ENCODE measurements at places on chromosomes 3 and 15. TPM values are rescaled to one million over a fixed set of nuclear protein-coding genes. Genes with fewer than 3 reads are reported as not detected.

CCR8 gene
- total RNA-seq = not detected

SNRPN gene
- 139 TPM for total RNA-seq

SLC49A4 gene
- total RNA-seq = 20.6 TPM

SLC9A9 gene
- total RNA-seq = 74.0 TPM

CKMT1A gene
- total RNA-seq = not detected

ECE2 gene
- not detected for total RNA-seq

MYD88 gene
- total RNA-seq = 10.3 TPM

- H3K4me3 ChIP-seq = no peak overlapping the region
- peaks cover 34% of the 10 kb centered on the region for H3K4me1 ChIP-seq
- H3K27ac ChIP-seq = peak overlapping the region; percentile 28
Observed at GRCh38 chr15:33094336-33094735, 100.2 kb downstream of the FMN1 start.

- no peak overlapping the region for H3K4me3 ChIP-seq
- no peak overlapping the region for H3K27ac ChIP-seq
- DNase-seq = peak; percentile 25
- H3K27me3 ChIP-seq = peaks cover 5% of the 10 kb centered on the region
Observed at GRCh38 chr3:141104151-141104821, 53.1 kb downstream of the SPSB4 start.

DNA sequence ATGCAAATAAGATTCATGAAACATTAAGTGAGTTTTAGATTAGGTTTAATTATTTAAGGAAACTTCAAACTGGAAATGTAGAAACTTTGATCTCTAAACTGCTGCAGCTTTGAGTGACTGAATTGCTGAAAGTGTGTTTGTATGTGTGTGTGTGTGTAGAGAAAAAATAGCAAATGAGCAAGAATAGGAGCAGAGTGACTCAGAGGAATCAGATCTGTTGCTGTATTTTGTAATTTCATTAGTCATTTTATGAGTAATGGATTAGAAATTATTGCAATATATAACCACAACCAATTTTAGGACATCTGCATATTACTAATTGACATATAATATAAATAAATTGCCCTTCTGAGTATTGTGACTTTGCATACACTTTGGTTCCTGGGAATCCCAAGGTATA is 52.8 kb upstream of the SLC9A9 start:
- DNase-seq = peak; percentile 94
- no peaks in the 10 kb centered on the region for H3K36me3 ChIP-seq
- no peak overlapping the region for H3K4me3 ChIP-seq
- H3K27me3 ChIP-seq = no peaks in the 10 kb centered on the region

DNA sequence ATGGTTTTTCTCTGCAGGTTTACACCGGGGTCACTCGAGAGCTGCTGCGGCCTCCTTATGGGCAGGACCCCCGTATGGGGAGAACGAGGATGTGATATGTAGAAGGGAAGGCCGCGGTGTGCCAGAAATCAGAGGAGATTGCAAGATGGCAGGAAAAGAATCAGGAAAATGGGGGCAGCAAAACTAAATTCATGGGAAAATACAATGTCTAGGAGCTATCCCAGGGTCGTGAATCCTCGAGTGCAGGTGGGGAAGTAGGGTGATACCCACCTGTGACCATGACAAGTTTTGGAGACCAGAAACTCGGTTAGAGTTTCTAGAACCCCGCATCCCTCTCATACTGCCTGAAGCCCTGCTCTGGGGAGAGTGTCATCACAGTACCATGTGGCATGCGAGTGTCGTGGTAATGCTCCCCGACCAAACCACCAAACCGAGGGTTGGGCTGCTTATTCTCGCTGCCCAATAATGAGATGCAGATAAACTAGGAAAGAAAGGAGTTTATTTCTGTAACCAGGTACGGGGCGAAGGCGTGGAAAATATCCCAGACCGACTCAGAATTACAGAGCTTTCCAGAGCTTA is 781 bp downstream of the TRNT1 start:
- peak overlapping the region; percentile 74 for H3K4me3 ChIP-seq
- H3K27ac ChIP-seq = peak overlapping the region; percentile 99
- H3K4me1 ChIP-seq = peaks cover 2% of the 10 kb centered on the region
- no peak for DNase-seq

DNA sequence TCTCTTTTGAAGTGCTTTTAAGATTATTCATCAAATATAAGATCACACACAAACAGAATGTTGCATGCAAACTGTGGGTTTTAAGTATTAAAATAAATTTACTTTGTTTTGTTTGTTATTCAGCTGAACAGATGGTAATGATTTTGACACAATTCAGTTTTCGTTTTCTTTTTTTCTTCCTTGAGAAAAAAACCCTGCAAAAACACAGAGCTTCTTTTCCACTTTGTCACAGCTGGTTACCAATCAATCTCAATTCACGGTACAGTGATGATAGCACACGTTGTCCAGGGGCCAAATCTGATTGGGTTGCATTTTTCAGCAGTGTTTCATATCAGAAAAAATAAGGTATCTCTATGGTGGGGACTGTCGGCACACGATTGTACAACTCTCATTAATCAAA is 473.6 kb downstream of the ROBO2 start:
- DNase-seq = no peak
- H3K27ac ChIP-seq = no peak overlapping the region
- H3K27me3 ChIP-seq = no peaks in the 10 kb centered on the region
- H3K4me1 ChIP-seq = no peaks in the 10 kb centered on the region

DNA sequence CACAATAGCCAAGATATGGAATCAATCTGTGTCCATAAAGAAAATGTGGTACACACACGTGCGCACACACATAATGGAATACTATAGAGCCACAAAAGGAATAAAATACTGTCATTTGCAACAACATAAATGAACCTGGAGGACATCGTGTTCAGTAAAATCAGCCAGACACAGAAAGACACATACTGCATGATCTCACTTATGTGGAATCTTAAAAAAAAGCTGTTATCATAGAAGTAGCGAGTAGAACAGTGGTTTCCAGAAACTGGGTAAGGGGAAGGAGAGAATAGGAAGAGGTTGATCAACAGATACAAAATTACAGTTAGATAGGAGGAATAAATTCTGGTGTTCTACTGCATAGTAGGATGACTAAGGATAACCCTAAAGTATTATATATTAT is 11.1 kb downstream of the ATOSA start:
- no peaks in the 10 kb centered on the region for H3K4me1 ChIP-seq
- H3K36me3 ChIP-seq = peaks cover 1% of the 10 kb centered on the region
- H3K4me3 ChIP-seq = no peak overlapping the region
- no peak overlapping the region for H3K27ac ChIP-seq

DNA sequence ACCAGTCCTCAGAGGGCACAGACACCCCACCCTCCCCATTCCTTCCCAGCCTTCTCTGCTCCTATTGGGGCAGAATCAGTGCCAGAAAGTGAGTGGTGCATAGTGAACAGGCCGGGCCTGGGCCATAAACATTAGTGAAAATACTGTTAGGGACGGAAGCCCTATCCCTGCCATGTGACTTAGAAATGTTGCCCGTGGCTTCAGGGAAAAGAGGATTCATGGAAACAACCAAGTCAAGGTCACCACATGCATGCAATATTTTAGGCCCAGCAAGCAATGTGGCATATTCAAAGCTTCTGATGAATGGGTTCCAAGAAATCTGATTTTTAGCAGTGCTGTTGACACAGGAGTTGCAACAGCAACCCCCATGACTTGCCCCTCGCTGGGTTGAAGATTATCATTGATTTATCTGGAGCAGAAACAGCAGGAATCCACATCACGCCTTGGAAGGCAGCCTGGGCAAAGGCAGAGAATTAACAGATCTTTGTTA is 52.3 kb downstream of the CCNL1 start:
- H3K36me3 ChIP-seq = no peaks in the 10 kb centered on the region
- H3K4me1 ChIP-seq = no peaks in the 10 kb centered on the region
- H3K4me3 ChIP-seq = no peak overlapping the region

GRCh38 chr3:53489787-53490458 is 4.5 kb upstream of the CACNA1D start:
- no peak overlapping the region for H3K4me3 ChIP-seq
- H3K27ac ChIP-seq = no peak overlapping the region
- no peak for DNase-seq

- DNase-seq = peak; percentile 14
- H3K27me3 ChIP-seq = no peaks in the 10 kb centered on the region
- H3K4me1 ChIP-seq = no peaks in the 10 kb centered on the region
- peaks cover 11% of the 10 kb centered on the region for H3K36me3 ChIP-seq
- H3K27ac ChIP-seq = no peak overlapping the region
Observed at GRCh38 chr3:15223685-15224572, 17.9 kb downstream of the CAPN7 start.

DNA sequence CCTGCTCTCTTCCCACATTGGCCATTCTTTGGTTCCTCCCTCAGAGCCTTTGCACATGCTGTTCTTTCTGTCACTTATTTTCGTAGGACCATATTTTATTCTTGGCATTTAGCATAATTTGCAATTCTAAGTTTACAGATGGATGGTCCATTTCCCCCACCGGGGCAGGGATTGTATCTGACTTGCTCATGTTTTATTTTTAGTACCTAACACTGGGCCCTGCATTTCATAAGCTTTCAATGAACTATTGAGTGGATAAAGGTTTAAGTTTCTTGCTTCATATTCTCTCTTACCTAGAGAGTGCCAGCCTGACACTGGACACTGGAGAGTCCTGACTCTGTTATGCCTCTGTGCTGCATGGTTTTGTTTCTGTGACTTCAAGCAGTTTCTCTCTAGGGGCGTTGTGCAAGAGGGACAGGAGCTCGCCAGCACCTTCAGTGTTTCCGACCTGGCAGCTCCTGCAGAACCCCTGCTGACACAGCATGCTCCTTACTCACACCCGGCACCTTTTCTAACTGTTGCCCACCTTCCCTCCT is 87.4 kb downstream of the FLNB start:
- no peak for DNase-seq
- H3K4me1 ChIP-seq = no peaks in the 10 kb centered on the region
- H3K27me3 ChIP-seq = no peaks in the 10 kb centered on the region

- no peaks in the 10 kb centered on the region for H3K36me3 ChIP-seq
- H3K4me3 ChIP-seq = no peak overlapping the region
- DNase-seq = peak; percentile 80
- H3K27me3 ChIP-seq = peaks cover 8% of the 10 kb centered on the region
- no peak overlapping the region for H3K27ac ChIP-seq
Observed at GRCh38 chr15:31254431-31255175, 72.0 kb upstream of the KLF13 start.

GRCh38 chr3:94294806-94295205 is 231.9 kb downstream of the NSUN3 start:
- no peaks in the 10 kb centered on the region for H3K36me3 ChIP-seq
- no peak overlapping the region for H3K27ac ChIP-seq
- no peaks in the 10 kb centered on the region for H3K4me1 ChIP-seq
- no peak for DNase-seq
- no peaks in the 10 kb centered on the region for H3K27me3 ChIP-seq

- no peaks in the 10 kb centered on the region for H3K4me1 ChIP-seq
- no peaks in the 10 kb centered on the region for H3K27me3 ChIP-seq
- no peaks in the 10 kb centered on the region for H3K36me3 ChIP-seq
- no peak overlapping the region for H3K4me3 ChIP-seq
Observed at GRCh38 chr3:155312781-155313180, 19.3 kb upstream of the STRIT1 start.

DNA sequence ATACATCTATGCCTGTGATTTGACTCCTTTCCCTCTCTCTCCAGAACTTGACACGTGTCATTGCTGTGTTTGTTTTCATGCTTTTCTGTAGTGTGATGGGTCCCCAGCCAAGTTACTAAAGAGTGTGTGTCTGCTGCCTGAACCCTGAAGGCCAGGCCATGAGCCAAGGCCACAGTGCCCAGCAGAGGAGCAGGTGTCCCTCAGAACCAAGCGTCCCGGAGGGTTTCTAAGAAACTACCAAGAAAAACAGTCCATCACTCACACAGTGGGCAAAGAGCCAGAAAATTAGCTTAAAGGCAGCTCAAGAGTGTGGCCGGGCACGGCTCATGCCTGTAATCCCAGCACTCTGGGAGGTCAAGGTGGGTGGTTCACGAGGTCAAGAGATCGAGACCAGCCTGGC is 35.2 kb downstream of the FBXO45 start:
- DNase-seq = no peak
- H3K27ac ChIP-seq = no peak overlapping the region
- no peaks in the 10 kb centered on the region for H3K36me3 ChIP-seq

DNA sequence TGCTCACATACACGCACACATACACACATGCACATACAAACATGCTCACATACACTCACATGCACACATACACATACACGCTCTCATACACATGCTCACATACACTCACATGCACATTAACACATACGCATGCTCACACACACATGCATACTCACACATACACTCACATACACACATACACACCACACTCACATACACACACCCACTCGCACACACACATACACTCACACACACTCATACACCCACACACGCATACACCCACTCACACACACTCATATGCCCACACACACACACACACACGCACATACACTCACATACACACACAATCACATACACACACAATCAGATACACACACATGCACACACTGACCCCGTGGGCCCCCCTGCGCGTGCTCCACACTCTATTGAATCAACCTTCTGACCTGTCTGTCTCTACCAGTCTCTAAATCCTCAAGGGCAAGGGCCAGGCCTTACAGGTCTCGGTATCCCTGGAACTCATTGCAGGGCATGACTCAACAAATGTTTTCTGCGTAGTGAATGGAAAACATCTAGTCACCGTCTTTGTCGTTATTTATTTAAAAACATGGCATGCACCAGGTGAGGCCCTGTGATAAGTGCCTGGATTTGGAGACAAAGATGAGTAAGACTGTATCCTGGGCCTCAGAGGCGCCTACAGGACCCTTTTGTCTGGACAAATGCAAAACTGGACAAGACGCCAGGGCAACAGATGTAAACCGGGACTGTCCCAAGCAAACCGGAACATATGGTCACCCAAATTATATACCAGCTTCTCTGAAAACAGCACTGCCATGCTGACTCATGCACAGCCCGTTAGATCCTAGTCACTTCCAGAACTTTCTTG is 41.8 kb downstream of the GRK7 start:
- DNase-seq = no peak
- H3K4me1 ChIP-seq = no peaks in the 10 kb centered on the region
- peaks cover 2% of the 10 kb centered on the region for H3K27me3 ChIP-seq
- H3K4me3 ChIP-seq = no peak overlapping the region
- H3K27ac ChIP-seq = no peak overlapping the region

- peaks cover 13% of the 10 kb centered on the region for H3K36me3 ChIP-seq
- no peaks in the 10 kb centered on the region for H3K27me3 ChIP-seq
- peak overlapping the region; percentile 60 for H3K27ac ChIP-seq
- DNase-seq = peak; percentile 91
Observed at GRCh38 chr3:141441381-141442364, 45.2 kb upstream of the RASA2 start.

GRCh38 chr3:94990952-94991705 is 928.3 kb downstream of the NSUN3 start:
- no peaks in the 10 kb centered on the region for H3K36me3 ChIP-seq
- no peaks in the 10 kb centered on the region for H3K27me3 ChIP-seq
- H3K27ac ChIP-seq = no peak overlapping the region
- no peak overlapping the region for H3K4me3 ChIP-seq
- no peaks in the 10 kb centered on the region for H3K4me1 ChIP-seq

DNA sequence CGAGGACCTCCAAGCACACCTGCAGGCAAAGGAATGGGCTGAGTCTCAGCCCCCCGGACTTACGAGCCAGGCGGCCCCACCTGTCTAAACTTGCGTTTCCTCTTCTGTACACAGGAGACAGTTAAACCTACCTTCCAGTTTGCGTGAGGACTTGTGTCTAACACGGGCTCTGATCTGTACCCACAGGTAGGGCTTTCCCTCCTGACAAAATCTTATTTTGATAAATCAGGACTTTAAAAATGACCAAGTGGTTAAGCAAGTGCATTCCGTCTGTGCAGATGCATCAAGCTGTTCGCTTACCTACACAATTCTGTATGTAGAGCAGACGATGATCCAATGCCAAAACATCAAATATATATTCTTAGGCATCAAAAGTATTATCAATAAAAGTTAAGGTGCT is 238.0 kb downstream of the XXYLT1 start:
- H3K27me3 ChIP-seq = no peaks in the 10 kb centered on the region
- H3K4me3 ChIP-seq = no peak overlapping the region
- no peak for DNase-seq
- no peaks in the 10 kb centered on the region for H3K4me1 ChIP-seq
